ENCODE measurements at places on chromosomes 5 and 9.
A peak's percentile ranks its signal among the peaks of the same experiment; 100 is the strongest.

DNA sequence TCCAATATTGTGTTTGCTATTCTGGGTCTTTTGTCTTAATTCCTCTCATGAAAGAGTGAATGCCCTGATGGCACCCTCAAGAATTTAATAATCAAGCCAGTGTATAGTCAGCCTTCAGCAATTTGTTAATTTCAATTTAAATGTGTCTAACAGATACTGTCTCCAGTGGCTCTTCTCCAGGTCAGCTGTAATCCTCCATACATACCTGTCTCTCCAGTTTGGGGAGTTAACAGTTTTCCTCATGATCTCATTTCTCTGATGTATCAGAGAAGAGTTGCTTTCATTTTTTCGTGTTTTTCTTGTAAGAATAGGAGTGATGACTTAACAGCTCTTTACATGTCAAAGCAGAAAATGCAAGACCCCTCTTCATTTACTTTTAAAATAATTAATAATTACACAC lies 500.3 kb upstream of the RORB start:
- no peak for DNase-seq

DNA sequence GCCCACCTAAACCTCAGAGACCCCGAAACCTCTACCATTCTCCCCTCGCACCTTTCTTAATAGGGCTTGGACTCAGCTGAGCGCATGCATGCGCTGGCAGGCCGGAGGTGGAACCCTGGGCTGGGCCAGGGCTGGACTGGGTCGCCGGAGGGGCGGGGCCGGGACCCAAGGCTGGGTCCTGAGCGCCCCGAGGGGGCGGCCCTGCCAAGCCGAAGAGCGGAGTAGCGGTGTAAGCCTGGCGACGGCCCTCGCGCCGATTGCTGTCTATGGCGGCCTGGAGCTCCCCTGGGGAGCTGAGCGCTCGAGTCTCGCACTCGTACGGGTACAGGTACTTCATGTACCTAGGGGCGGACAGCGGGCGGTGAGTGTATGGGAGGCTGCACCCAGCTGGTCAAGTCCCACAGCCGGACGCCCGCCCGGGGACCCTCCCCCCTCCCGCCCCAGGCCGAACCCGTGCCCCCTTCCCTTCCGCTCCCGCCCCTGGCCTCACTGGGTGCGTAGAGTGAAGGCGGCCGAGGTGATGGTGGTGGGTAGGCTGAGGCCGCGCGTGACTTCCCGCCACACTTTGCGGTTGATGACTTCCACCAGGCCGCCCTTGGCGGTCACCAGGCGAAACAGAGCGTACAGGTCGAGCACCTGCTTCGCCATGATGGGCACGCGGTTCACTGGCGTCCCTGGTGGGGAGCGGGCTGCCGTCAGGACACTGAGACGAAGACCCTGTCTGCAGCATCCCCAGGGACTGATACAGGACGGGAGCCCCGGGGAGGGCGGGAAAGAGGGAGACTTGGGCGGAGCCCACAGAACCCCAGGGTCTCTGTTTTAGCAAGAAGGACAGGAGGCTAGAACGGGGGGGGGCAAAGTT lies 3.3 kb upstream of the DCTN3 start:
- no peak for DNase-seq

DNA sequence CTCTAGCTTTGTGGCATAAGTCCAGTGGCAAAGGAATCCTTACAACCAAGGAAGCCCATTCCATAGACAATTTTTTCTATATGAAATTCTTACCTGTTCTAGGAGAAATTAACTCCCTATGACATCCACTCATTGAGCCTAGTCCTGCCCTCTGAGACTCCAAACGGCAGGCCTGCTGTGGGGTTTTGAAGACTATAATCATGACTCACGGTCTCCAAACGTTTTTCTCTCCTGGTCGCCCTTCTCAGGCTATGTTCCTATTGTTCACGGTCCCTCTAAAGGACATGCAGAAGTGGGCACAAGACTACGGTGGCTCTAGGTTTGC lies 611 bp downstream of the EXOSC3 start:
- DNase-seq: no peak

- no peak for DNase-seq
These were observed 17.0 kb downstream of the ASS1 start for GRCh38 chr9:130461731-130462130.

GRCh38 chr9:137390553-137391410 lies 32.2 kb downstream of the EXD3 start:
- DNase-seq: no peak

- peak; percentile 31 for DNase-seq
These were observed 628 bp downstream of the ATOSB start for GRCh38 chr9:35114840-35115628.

DNA sequence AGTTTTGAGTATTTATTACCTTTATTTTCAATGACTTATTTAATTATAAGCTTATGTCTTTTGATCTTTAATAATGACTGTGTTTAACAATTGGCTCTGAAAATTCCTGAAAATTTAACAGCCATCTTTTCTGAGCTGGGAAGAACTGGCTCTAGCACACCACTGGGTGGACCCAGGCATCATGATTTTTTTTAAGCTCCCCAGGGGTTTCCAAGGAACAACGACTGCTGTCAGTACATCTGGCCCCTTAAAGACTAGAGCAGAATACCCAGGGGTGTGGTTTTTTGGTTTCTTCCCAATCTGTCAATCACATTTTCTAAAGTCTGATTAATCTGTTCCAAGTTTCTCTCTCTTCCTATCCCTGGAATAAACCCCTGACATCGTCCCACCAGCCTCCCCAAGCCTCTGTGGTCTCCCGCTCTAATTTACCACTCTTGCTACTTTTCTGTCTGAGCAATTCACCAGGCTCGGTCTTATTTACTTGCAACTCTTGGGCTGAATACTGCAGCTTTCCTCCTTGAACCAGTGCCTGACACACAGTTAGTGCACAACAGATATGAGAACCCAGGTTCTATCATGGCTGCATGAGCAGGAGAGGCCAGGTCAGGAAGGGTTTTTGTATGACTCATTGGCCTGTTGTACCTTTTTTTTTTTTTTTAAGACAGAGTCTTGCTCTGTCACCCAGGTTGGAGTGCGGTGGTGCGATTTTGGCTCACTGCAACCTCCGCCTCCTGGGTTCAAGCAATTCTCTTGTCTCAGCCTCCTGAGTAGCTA lies 321.9 kb downstream of the ZSWIM6 start:
- DNase-seq: no peak

GRCh38 chr5:81151546-81151945 lies 81.6 kb upstream of the CKMT2 start:
- no peak for DNase-seq

DNA sequence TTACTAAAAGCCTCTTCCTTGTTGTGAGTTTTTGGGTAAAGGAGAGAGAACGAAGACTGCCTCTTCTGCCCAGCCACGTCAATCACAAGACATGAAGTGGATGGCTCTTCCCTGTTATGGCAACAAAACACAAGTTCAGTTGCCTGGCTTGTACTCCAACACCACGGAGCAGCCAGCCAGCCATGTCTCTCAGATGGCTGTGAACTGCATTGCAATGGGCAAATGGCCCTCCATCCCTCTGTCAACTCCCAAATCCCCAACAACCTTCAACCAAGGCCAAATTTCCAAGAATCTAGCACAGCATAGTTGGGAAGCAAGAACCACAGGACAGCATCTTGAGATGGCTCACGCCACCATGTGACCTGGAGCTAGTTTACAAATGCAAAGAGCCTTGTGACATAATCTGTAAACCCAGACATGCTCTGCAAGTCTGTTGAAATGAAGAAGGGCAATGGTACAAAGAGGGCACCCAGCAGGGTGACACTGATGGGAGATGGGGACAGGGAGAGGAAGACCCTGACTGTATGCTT lies 53.9 kb downstream of the ZNF366 start:
- no peak for DNase-seq

GRCh38 chr9:137417161-137418021 lies 5.6 kb downstream of the EXD3 start:
- no peak for DNase-seq

GRCh38 chr5:113232221-113232620 lies 202.6 kb downstream of the TSSK1B start:
- no peak for DNase-seq

GRCh38 chr5:125987677-125988255 lies 435.4 kb upstream of the GRAMD2B start:
- DNase-seq: no peak

GRCh38 chr5:91059409-91059808 lies 323.7 kb downstream of the ARRDC3 start:
- no peak for DNase-seq

DNA sequence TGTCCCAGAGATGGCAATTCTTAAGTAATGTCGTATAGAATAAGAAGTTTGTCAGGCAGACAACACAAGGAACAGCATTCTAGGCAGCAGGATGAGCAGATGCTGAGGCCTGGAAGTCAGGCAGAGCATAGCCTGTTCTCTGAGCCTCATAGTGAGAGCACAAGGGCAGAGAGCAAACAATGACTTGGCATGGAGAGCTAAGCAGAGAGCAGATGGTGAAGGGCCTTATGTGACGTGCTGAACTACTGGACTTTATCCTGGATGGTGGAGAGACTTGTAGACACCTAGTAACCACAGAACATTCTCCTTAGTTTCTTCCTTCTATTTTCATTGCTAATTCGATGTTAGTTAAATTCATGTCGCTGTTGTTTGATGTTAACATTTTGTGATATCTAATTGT lies 60.1 kb downstream of the KCTD16 start:
- no peak for DNase-seq

DNA sequence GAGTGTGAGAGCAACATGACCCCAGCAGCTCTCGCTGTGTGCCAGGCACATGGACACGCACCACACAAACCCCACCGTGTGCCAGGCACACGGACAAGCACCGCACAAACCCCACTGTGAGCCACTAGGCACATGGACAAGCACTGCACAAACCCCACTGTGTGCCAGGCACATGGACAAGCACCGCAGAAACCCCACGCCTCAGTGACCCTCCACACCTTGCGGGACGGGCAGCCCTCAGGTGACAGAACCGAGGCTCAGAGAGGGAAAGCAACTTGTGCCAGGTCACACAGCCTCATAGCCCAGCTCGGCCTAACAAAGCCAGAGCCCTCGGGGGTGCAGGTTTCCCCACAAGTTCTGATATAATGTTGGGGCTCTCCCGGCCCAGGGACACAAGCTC lies 2.0 kb upstream of the GPSM1 start:
- no peak for DNase-seq

DNA sequence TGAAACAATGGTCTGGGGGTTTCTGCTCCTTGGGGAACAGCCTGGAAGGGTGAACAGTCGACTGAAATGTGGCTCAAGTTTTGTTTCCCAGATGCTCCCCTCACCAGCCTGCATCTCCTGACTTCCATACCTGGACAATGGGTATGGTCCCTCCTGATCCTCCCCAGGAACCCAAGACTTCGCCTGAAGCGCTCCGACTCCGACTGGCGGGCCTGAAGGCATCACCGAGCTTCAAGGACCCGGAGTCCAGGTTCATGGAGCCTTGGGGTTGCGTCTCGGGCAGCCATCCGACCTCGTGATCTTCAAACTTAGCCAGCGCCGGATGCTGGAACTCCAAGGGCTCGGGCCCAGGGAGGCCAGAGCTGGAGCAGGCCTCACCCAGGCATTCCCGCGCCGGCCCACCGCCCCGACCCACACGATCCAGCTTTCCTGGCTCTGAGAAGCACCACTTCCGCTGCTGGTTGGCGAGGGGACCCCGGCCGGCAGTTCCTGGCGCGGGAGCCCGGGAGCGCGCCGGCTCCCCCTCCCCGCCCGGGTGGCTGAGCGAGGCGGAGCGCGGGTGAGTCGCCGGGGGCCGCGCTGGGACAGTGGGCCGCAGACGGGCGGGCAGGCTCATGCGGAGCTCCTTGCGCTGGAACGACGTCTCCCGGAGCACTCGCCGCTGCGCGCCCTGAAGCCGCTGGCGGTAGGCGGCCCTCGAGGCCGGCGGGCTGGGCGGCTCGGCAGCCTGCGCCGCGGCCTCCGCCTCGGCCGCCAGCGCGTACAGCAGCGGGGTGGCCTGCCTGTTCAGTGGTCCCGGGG lies 5.2 kb downstream of the SHROOM1 start:
- no peak for DNase-seq

GRCh38 chr5:153496835-153497234 lies 6.4 kb downstream of the GRIA1 start:
- no peak for DNase-seq
